Stimulated activated CD4-positive, alpha-beta T cell treated with anti-CD3 and anti-CD28 coated beads, Interleukin-12 subunit alpha, Interleukin-12 subunit beta, amount 100 ng/mL, for 24 hours (primary cell): ENCODE measurements at places on chromosomes 1 and 21.

GRCh38 chr1:244450597-244451538 is 841 bp downstream of the ADSS2 start:
- DNase-seq, result peak; percentile 43

DNA sequence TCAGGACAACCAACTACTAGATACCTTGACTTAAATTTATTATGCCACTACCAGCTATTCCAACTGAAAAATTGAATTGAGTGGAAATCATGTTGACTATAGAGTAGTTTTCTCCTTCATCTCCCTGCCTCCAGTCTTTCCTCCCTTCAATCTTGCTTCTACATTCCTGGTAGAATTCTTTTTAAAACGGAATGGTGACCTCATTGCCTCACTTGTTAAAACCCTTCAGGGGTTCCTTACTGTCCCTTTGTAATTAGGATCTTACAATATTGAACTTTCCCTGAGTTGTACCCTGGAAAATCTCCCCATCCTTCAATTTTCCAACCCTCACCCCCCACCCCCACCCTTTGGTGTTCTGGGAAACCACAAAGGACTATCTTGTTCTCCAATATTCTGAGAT is 82.8 kb upstream of the ZNF326 start:
- no peak for DNase-seq

- no peak for DNase-seq
Measured at GRCh38 chr21:45821315-45821962, 160.1 kb upstream of the COL6A1 start.

- DNase-seq, result no peak
Measured at GRCh38 chr1:235863699-235864093, 3.0 kb downstream of the LYST start.

- DNase-seq, result no peak
Measured at GRCh38 chr21:34336245-34336644, 27.6 kb upstream of the KCNE2 start.

DNA sequence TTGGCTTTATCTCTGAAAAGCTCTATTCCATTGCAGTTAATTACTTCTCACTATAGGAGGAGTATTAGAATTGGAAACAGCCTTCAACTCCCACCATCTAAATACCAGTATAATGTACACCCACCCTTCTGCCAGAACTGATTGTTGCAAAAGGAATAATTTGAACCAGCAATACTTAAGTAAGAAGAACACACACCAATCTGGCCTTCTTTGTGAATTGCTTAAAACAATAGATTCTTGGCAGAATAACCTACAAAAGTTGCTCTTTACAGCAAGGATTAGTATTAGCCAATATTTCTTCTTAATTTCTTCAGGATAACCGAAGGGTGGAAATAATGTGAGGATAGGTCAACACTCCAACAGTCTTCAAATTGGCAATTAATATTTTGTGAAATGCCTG is 54.9 kb upstream of the ADAMTS5 start:
- no peak for DNase-seq

GRCh38 chr21:42215942-42216725 is 2.8 kb upstream of the ABCG1 start:
- DNase-seq, result no peak

DNA sequence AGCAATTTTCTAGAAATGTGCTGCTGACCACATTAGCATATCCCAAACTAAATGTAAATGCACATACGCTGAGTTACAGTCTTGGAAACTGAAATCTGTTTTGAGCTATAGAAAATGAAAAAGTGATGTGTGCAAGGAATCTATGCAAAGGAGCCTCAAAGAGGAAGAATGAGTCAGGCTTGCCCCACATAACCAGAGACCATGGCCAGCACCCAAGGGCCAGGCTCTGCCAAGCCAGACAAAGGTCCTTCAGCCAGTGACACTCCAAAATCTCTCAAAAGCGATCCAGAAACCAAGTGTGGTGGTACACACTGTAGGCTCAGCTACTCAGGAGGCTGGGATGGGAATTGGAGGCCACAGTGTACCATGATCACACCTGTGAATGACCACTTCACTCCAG is 195.2 kb downstream of the TOMM20 start:
- DNase-seq, result no peak

GRCh38 chr1:168752171-168752832 is 23.3 kb upstream of the DPT start:
- no peak for DNase-seq

- no peak for DNase-seq
Measured at GRCh38 chr1:3399732-3400131, 54.7 kb upstream of the ARHGEF16 start.

GRCh38 chr21:45845063-45845769 is 136.4 kb upstream of the COL6A1 start:
- no peak for DNase-seq

DNA sequence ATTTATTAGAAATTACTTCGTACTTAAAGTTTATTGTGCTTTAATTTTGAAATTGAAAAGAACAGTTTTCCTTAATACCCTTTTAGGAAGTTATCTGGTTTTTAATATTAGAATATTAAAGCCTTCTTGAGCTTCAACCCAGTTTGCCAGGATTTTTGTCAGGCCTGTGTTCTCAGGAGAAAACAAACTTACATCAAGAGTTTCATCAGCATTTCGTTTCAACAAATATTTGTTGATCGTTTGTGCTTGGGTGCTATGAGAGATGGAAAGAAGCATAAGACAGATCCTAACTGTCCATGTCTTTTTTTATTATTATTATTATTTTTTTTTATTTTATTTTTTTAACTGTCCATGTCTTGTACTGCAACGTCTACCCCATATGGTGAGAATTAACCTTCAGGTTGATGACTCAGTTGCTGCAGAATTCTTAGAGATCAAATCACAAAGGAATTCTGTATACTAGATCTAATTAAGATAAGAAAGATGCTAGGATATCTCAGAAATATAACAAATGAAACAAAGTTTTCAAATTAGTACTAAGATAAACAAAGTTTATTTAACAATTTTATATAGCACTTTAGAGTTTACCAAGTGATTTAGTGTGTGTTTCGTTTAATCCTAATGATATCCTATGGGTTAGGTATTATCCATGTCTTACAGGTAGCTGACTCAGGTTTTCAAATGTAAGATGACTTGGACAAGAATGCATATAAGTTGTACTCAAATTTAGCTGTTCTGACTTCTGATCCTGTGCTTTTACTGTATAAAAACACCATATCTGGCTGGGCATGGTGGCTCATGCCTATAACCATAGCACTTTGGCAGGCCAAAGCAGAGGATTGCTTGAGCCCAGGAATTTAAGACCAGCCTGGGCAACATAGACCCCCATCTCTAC is 14.3 kb downstream of the FBXO28 start:
- no peak for DNase-seq

DNA sequence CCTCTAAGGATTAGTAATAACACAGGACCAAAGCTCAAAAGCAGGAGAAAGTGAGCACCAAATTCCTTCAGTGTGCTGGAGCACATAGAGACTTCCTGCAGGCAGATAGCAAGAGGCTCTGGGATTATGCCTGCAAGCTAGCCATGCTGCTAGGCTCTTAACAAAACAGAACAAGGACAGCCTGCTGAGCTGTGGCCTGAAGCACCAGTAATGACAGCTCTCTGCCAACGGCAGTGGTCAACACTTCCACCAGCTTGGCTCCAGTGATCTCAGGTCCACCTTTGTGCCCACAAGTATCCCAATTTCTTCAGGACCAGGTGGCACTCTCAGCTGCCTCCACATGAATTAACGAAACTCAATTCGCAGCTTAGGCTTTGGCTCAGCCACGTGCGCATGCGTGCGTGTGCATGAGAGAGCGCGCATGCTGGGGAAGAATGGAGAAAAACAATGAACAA is 64.2 kb downstream of the SLC45A1 start:
- DNase-seq, result no peak

DNA sequence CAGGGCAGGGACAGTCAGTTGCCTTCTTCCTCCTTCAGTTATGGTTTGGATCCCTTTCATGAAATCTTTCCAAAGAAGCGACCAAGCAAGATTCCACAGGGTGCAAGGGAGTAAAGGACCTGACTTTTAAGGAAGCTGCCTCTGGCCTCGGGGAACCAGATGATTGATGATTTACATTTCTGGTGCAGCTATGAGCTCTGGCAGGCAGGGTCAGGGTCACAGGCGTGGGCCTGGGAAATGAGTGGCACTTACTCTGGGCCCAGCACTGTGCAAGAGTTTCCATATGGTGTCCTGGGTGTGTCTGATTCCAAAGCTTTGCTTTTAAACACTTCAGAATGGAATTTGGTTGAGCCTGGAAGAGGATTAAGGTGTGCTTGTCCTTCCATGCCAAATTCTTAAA is 7.2 kb upstream of the CRABP2 start:
- no peak for DNase-seq

DNA sequence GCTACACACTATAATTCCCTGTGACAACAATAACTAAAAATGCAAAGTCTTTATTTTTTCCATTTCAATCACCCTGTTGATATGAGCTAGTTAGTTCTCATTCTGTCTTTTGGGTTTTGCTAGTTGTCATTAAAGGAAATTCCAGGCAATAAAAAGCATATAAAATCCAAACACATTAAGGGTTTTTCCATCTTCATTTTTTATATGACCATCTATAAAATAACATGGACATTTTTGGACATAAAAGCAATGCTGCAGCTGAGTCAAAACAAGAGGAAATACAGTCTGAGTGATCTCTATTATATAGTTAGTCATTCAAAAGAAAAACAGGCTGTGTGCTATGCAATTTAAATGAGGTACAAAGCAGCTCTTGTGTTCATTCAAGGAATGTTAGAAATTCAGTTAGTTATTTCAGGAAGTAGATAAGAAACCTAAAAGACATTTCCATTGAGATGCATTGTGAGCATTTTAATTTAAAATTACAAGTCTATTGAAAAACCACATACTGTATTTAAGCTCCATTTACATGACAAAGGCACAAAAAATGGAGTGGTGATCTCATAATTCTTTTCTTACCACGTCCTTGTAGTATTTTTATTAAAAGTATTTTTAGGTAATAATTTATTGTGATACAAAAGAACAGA is 67.3 kb upstream of the BCL10 start:
- no peak for DNase-seq

DNA sequence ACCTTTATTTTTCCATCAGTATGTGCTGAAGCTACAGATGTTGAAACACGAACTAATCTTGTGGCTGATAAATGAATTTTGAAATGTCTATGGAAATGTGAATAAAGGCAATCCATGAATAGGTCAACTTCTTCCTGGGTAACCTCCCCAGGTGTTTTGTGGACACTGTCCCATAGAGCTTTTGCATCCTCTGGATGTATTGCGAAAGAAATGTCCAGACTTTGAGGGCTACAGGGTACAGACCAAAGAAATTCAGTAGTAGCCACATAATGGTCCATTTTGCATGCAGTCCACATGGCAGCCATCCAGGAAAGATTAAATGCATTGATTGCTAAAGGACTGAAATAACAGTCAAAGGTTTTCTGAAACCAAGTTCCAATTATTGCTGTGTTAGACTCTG is 21.5 kb upstream of the DARS2 start:
- no peak for DNase-seq

DNA sequence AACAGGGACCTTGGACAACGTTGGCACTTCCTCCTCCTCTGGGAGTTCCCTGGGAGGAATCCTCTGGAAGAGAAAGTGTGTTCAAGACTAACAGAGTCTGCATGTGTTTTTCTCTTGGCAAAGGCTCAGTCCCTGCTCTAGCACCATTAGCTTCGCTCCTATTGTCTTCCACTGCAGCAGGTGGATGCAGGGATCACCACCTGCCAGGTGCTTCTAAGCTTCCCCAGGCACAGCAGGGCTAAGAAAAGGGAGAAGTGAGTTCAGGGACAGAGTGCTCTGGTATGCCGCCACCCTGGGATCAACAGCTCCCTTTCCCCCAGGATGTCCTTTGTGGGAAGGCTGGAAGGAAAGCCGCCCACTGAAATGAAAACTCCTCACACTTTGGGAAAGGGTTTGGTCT is 43.9 kb upstream of the IL20 start:
- DNase-seq, result no peak
